ENCODE measurements at places on chromosomes 16 and 17.

GRCh38 chr16:64627781-64628180 is 494.1 kb downstream of the CDH11 start:
- DNase-seq: no peak

- DNase-seq: no peak
Observed at GRCh38 chr17:57876023-57876865, 26.4 kb upstream of the MRPS23 start.

- DNase-seq: peak; percentile 19
Observed at GRCh38 chr16:74698222-74698621, 2.4 kb downstream of the MLKL start.

- no peak for DNase-seq
Observed at GRCh38 chr16:88059701-88060386, 108.6 kb downstream of the BANP start.

DNA sequence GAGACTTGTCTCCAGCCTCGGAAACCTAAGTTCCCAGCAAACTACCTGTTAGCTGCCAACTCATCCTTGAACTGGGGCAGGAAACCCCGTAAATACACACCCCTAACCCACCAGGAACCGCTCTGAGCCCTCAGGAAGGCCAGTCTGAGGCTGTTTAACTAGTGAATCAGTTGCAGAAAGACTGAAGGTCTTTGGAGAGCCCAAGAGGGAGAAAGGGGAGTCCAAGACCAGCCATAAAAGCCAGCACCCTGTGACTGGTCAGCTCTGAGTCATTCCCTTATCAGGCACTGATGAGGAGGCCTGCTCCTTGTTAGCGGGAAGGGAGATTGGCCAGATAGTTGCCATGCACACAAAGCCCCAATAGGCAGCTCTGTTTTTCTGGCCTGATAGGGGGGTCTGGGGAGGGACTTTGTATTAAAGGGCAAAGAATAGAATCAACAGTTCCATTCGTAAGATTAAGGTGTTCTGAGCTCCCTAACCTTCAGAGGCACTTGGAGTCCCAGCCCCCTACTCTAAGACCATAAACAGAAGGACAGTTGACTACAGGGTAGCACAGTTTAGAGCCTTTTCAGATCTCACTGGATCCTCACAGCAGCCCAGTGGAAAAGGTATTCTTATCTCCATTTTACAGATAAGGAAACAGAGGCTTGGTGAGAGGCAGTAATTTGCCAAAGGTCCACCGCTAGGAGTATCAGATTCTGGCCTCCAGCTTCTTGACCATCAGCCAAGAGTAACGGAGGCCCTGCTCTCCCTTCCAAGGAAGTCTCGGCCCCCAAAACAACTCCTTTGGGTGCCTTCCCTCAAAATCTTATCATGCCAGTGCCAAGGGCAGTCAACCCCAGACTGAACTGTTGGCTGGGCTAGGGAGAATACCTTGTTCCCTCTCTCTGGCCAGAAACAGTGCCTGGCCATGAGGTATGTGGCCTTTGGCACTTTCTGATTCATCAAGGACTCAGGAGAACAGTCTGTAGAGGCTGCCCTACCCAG is 2.2 kb upstream of the KRT19 start:
- peak; percentile 78 for DNase-seq

DNA sequence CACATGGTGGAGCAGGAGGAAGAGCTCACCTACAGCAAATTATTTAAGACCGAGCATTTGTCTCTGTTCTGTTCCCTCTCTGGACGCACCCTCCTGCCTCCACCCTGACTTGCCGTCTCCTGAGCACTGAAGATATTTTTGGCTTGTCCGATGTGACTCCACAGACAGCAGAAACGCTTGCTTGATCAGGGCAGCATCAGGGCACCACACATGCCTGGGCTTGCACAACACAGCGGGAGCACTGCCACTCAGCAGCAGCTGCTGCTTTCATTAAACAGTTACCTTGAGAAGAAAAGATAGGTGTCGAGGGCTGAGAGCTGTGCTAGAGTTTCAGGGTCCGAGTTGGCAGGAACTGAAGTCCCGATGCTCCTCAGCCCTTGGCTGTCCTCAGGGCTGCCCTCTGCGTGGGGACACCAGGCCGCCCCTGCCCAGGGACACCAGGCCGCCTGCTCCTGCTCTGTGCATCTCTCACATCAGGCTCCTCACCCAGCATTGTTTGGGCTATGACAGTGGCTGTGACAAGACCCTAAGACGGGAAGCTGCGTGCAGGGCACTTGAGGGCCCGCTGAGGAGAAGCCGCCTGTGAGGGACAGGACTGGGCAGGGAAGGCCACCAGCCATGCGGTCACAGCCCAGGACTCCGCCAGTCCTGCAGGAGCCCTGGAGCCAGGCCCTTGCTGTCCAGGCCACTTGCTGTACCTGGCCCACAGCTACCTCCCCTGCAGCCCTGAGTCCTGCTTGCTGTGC is 21.3 kb upstream of the CDH15 start:
- DNase-seq: no peak

- no peak for DNase-seq
Observed at GRCh38 chr17:74777901-74778515, 1.9 kb upstream of the NAT9 start.

DNA sequence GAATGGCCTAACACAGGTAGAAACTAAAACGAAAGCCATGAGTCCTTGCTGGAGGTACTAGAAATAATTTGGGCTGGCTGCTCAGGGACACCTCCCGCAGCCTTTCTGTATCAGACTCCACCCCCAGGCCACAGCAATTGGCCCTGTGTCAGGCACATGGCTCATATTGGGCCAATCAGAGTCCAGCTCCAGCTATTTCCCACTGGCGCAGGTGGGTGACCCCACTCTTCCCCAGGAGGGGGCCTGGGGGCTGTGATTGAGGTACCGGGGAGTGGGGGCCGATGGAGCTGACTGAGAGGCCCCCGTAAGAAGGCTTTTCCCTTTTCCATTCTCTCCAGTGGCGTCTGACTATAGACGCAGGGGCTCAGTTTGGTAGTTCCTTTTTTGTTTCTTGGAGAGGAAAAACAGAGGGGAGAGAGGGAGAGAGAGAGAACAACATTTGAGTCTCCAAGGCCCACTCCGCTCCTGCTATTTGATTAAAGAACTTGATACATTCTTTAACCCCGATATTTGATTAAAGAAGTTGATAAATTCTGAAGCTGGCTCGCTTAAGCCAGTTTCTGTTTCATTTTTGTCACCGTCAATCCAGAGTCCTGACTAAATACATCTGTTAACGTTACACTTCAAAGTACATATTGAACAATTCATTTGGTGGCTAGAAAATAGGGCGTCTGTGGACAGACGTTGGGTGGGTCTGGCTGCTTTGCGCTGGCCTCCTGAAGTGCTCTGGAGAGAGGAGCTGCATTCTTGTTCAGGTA is 26.3 kb downstream of the FOXL1 start:
- DNase-seq: no peak

GRCh38 chr16:26598061-26598460 is 468.7 kb upstream of the C16orf82 start:
- no peak for DNase-seq

DNA sequence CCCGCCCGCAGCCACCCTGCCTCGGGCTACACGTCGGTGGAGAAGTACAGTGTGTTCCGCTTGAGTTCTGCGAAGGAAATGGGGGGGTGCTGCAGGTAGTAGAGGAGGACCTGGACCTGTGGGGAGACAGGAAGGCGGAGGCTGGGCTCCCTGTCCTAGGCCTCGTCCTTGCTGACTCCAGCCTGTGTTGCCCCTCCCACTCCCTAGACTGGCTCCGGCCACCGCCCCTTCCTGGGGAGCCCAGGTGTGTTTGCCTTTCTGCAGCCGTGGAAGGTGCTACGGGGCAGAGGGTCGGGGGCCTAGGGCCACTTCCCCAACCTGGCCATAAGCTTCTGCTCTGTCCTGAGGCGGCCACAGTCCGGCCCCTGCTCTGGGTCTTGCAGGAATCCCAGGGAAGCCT is 9.1 kb downstream of the TIMM22 start:
- DNase-seq: no peak

DNA sequence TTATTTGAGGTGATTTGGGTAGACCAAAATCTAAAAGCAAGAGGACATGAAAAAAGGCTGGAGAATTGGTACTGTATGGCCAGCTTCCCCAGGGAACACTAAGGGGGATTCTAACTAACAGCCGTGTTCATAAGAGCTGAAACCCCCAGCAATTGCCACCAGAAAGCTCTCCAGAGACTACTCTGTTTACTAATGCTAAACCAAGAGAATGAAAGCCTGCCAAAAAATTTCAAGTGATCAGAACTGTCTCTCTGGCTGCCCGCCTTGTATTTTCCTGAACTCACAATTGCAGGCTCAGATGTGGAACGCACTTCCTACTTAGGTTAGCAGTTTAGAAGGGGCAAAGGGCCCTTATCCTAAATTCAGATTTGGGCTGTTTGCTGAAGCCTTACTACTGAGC is 24.1 kb downstream of the MYH10 start:
- DNase-seq: peak; percentile 11

GRCh38 chr17:56838687-56839086 is 4.7 kb downstream of the DGKE start:
- DNase-seq: no peak

DNA sequence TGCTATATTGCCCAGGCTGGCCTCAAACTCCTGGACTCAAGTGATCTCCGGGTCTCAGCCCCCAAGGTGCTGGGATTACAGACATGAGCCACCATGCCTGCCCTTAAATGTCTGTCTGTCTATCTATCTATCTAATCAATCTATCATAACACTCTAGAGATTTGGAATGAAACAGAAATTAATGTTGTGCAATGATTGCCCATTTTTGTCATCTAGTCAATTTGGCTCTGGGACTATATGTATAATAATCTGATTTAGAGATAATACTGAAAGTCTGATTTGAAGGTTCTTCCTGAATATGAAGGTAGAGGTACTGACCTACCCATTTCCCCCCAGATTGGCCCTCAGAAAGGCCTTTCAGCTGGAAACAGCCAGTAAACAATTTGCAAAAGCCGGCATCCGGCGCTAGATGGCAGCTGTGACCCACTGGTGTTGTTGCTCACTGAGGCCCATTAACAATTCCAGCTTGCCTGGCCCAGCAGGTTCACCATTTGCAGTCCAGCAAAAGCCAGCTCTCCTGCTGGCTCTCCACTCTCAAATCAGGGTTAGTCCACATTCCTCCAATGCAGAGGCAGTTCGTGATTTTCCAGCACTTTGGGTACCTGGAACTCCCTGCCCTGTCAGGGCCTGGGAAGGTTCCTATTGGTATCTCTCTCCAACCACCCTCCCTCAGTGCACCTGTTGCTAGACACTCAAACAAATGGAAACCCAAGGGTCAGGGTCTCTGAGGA is 22.9 kb upstream of the C16orf87 start:
- peak; percentile 79 for DNase-seq

- DNase-seq: no peak
Observed at GRCh38 chr17:60292697-60293096, 99.2 kb downstream of the USP32 start.

GRCh38 chr16:20089246-20089965 is 15.7 kb upstream of the GPR139 start:
- DNase-seq: no peak

DNA sequence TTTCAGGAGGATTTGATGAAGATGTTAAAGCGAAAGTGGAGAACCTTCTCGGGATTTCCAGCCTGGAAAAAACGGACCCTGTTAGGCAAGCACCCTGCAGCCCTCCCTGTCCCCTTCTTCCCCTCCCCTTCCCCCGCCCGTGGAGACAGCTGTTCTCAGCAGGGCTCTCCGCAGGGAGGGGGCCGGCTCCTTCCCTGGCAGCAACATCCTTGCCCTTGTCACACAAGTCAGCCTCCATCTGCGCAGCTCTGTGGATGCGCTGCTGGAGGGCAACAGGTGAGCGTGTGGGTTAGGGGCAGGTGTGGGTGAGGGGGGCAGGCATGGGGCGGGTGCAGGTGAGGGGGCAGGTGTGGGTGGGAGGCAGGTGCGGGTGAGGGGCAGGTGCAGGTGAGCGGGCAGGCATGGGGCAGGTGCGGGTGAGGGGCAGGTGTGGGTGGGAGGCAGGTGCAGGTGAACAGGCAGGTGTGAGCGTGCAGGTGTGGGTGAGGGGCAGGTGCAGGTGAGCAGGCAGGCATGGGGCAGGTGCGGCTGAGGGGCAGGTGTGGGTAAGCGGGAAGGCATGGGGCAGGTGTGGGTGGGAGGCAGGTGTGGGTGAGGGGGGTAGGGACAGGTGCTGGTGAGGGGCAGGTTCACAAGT is 9.4 kb downstream of the CYBC1 start:
- no peak for DNase-seq

DNA sequence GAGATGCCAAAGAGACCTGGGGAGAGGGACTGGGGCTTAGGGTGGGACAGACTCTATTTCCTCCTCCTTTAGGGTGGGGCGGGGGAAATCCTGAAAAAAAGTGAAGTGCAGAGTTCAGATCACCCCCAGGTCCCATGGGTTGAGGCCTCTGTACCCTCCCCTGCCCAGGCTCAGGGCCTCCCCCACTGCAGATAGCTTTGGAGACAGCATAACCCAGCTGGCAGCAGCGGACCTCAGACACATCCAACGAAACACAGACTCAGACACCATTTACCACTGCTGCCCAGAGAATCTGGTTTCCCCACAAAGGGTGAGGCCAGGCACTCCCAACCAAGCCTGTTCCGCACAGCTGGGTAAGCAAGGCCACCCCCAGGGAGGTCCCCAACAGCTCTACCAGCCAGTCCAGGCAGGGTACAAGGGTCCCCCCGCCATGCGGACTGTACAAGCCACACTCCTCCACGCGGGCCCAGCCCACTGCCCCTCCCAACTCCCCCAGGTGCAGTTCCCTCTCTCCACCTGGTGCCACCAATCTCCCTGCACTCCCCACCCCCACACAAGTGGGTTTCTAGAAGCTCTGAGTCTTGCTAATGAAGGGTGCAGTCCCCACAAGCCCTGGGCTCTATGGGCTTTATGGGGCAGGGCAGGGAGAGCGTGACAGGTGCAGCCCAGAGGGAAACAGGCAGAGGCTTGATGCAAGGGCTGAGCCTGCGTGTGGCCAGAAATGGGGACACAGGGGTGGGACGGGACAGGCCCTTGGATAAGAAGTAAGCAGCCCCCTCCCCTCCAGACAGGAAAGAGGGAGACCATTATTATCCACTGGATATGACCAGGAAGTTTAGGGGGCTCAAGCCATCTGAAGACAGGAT is 8.9 kb downstream of the RHBDF2 start:
- peak; percentile 76 for DNase-seq

DNA sequence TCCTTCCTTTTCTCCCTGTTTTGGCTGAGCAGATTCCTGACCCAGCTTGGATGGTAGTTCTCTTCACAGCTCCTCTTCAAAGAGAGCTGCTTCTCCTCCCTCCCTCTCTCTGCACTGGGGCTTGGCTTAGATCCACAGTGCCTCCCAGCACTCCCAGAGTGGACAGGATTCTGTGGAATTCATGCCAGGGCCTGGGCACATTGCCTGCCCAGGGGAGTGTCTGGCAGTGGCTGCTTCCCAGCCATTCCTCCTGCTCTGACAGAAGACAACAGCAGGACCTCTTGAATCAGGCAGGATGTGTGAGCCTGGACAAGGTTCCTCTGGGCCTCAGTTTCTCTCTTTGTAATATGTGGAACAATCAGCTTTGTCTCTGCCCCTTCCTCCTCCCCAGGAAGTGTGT is 4.5 kb upstream of the MMP28 start:
- DNase-seq: peak; percentile 42

- DNase-seq: no peak
Observed at GRCh38 chr17:58786586-58787295, 31.1 kb downstream of the PPM1E start.

DNA sequence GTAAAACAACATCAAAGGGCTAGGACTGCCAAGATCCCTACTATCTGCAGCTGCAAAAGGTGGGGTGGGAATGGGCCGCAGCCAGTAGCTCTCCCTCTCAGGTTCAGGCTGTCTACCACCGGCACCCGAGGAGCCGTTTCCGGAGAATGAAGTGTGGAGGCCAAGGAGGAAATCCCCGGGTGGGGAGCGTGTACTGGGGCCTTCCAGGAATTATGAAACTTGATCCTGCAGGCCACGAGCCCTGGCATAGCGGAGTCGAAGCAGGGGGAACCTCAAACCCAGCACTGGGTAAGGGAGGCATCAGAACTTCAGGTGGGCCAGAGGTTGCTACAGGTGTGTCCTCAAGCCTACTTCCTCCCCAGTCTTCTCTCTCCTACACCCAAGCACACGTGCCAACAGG is 5.1 kb downstream of the INPP5K start:
- no peak for DNase-seq
